ENCODE measurements at places on chromosomes 12 and 14.

DNA sequence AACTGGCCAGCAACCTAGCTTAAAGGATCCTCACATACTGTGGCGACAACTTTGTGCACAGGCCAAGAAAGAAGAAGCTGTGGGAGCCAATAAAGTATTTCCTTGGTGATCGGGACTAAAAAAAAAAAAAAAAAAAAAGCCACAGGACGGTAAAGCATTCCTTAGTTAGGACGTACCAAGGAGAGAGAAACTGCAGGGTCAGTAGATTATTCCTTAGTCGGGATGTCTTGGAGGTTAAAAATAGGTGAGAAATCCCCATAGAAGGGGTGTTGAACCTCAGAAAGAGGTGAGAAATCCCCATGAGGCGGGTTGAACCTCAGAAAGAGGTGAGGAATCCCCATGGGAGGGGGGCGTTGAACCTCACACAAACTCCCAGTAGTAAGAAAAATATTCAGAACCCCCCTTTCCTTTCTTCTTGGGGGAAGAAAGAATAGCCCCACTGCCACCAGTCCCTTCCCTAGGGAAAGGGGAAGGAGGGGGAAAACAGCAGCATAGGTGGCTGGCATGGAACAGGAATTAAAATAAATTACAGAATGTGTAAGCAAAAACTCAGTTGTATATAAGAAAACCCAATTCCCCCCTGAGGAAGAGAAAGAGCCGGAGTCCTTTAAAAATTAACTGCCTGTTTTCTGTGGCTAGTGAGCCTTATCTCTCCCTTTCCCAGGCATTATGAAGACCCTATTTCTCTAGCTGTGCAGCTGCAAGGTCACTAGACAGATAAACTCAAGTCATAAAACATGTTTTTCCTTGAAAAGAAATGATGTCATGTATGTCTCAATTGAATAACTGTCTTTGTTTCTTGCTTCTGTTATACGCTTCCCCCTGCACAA lies 26.8 kb downstream of the KLRK1 start:
- no peak for DNase-seq

- DNase-seq = no peak
Observed at GRCh38 chr14:103423050-103423461, 37.8 kb downstream of the MARK3 start.

- DNase-seq = no peak
Observed at GRCh38 chr14:91405241-91405721, 12.3 kb downstream of the CCDC88C start.

GRCh38 chr14:99647411-99647810 lies 2.5 kb downstream of the HHIPL1 start:
- no peak for DNase-seq

DNA sequence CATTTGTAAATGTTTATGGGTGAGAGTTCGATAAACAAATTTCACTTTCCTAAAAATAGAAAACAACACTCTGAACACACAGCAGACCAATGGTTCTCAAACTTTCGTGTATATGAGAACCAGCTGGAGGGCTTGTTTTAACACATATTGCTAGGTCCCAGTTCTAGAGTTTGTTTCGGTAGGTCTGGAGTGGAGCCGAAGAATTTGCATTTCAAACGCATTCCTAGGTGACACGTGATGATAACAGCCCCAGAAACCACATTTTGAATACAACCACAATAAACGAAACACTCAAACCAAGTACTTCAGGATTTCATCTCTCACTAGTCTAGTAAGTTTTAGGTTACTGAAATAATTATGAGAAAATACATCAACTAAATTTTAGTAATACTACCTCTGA lies 17.1 kb downstream of the SEC23A start:
- no peak for DNase-seq

- no peak for DNase-seq
Observed at GRCh38 chr12:123151457-123152454, 866 bp upstream of the PITPNM2 start.

GRCh38 chr12:60174941-60175340 lies 579.1 kb downstream of the SLC16A7 start:
- no peak for DNase-seq

DNA sequence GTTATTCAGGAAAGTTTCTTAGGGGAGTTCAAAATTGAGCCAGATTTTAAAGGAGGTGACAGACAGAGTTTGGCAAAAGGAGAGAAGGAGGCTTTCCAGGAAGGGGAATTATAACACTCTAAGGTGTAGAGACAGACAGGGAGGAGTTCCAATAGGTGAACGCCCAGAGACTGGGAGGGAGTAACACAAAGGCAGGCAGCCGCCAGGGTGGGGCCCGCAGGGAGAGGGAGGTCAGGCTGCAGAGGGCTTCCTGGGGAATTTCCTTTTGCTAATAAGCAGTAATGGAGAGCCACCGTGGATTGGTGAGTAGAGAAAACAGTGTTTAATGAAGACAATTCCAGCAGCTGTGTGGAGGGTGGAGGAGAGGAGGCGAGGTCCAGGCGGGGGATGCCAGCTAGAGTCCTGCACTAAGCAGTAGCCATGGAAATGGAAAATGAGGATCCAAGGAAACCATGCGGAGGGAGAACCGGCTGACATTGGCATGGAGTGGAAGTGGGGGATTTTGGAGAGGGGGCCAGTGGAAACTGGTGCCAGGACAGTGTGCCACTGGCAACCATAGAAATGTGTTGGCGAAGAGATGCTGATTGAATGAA lies 22.2 kb downstream of the GRIN2B start:
- no peak for DNase-seq

GRCh38 chr14:68757618-68758081 lies 35.2 kb downstream of the ZFP36L1 start:
- no peak for DNase-seq

DNA sequence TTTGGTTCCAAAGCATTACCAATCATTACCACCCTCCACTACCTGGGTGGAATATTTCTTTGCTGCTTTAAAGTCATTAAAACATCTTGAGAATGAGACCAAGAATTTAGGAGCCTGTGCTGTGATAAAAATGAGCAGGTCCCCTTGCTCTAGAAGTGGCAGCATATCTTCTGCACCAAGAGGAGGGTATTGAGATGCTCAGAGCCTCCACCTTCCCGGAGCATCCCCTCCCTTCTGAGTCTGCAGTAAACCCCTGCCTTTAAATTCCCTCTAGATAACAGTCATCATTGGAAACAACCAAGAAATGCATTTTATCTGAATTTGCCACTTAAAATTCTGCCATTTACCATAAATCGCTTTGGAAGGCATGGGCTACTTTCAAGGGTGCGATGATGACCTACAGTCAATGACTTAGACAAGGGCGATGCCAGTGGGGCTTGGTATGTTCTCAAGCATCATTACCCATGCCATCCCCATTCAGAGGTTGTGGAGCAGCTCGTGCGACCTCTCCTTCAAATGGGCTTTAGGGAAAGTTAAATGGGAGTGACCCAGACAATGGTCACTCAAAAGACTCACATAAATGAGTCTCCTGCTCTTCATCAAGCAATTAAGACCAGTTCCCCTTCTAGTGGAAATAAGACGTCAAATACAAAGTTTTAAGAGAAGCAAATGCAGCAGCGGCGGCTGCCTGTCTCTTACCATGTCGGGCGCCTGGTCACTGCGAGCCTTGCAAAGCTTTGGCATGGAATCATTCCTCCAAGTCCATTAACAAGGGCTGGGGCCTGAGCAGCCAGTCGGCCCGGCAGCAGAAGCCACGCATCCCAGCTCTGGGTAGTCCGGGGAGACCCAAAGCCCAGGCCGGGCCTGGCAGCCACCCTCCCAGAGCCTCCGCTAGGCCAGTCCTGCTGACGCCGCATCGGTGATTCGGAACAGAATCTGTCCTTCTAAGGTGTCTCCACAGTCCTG lies 334.5 kb downstream of the TMEM121 start:
- DNase-seq = no peak

GRCh38 chr14:45083617-45083975 lies 320 bp upstream of the PRPF39 start:
- no peak for DNase-seq

GRCh38 chr14:35687335-35687939 lies 121.7 kb downstream of the RALGAPA1 start:
- no peak for DNase-seq

DNA sequence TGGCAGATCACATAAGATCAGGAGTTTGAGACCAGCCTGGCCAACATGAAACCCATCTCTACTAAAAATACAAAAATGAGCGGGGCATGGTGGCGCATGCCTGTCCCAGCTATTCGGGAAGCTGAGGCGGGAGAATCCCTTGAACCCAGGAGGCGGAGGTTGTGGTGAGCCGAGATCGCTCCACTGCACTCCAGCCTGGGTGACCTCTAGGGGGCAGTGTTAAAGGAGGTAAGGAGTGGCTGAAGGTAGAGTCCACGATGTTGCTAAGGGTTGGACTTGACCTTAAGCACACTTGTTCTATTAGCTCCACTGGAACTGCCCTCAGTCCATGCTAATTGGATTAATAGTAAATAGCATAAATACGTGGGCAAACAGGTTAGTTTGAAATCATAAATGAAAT lies 62.4 kb upstream of the PSMC1 start:
- no peak for DNase-seq

- DNase-seq = no peak
Observed at GRCh38 chr12:93994721-93995120, 153.7 kb upstream of the PLXNC1 start.

DNA sequence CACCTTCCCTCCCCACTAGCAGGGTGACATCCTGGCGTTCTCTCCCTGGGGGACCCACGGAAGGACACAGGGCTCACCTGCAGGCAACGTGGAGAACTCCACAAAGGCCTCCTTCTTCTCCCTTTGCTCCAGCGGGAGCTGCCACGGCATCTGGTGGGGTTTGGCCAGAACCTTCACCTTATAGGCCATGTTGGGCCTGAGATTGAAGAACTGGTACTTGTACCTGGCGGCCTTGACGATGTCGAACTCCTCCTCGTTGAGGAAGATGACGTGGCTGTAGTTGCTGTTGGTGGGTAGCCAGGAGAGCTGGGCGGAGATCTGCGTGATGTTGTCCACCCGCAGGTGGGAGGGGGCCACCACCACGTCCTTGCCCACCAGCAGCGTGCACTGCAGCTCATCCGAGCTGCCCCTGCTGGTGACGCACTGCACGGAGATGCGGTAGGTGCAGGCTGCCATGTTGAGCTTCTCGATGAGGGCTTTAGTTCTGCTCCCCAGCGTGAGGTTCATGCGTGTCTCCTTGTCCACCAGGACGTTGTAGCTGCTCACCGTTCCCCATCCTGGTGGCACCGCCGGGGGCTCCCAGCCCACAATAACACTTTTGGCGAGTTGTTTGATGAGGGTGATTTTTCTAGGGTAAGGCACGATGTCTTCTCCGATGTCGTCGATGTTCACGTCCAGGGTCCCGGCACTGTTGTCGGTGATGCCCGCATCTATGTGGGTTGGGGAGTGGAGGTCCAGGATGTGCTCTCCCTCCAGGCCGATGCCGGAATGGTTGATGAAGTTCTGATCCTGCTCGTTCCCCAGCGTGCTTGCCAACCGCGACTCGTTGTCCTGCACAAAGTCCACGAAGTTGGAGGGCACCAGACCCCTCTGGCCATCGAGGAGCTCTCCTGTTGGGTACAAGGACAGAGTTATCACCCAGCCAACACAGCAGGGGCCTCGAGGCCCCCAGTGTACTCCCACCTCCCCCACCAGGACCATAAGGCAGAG lies 104.4 kb downstream of the PIWIL1 start:
- DNase-seq = no peak

DNA sequence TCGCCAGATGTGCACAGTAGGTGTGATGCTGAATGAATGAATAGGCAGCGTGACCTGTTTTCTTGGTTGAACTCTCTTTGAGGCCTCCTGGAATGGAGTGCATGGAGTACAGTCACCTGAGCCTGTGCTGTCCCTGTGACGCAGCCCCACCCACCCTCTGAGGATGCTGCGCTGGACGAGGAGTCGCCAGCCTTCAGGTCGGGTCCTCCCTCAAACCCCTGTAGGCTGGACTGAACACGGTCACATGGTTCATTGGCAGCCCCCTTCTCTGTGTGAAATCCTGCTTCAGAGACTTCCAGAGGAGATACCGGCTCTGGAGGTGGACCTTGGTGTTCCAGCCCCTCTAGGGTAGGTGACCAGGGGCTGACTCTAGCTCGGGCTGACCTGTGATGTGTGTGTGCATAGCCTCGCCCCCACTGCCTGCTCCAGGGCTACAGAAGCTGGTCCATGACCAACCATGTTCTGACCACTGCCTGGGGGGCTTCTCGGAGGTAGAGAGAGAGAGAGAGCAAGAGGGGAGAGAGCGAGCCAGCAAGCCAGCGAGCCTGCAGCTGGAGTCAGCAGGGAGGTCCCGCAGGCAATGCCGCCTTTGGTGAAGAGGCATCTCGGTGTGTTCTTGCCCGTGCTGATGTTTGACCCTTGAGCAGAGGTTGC lies 158.0 kb upstream of the RTL1 start:
- DNase-seq = no peak

GRCh38 chr12:72315858-72316257 lies 43.7 kb downstream of the TRHDE start:
- no peak for DNase-seq

GRCh38 chr12:101607894-101608293 lies 13.1 kb downstream of the MYBPC1 start:
- no peak for DNase-seq

DNA sequence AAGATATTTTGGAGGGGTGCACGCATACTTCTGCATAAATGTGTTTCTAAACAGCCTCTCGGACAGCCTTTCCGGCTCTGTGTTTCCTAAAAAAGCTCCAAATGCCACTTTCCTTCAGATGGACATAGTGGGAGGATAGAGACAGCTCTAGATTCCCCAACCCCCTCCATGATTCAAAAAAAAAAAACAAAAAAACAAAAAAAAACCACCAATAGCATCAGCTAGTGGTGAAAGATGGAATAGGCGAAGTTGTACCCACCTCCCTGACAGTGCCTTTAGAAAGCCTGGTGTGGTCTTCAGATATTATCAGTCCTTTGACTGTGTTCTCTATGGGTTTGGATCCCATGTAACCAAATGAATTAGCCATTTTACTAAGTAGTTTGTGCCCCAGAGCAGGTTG lies 94.1 kb downstream of the PHETA1 start:
- no peak for DNase-seq

- no peak for DNase-seq
Observed at GRCh38 chr12:66786531-66787308, 107.8 kb upstream of the GRIP1 start.

GRCh38 chr12:12684375-12685106 lies 11.4 kb downstream of the GPR19 start:
- no peak for DNase-seq

GRCh38 chr12:55707841-55708694 lies at the start of gene ITGA7:
Gene ITGA7 (minus strand): TSS chr12:55707904. CDS start chr12:55707682, 222 bp downstream.
- DNase-seq = no peak

DNA sequence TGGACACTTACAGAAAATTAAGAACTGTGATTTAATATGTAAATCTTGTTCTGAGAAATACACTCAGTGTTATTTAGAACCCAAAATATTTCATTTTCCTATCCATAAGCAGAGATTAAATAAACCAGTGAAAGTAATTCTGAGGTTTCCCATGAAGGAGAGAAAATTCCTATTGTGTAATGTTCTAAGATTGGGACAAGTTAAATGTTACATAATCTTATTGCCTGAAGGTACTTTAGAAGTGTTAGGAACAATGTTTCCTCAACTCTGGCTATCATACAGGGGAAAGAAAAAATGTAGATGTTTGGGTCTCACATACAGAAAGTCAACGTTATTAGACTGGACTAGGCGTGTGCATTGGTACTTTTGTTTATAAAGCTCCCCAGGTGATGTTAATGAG lies 281.9 kb upstream of the SYT10 start:
- no peak for DNase-seq

Measured in epithelial cell of prostate (primary cell).